ENCODE measurements at places on chromosomes 7 and 10.

GRCh38 chr10:68619595-68619994 is 59.5 kb downstream of the TET1 start:
- DNase-seq = no peak

GRCh38 chr7:146875237-146875785 is 758.7 kb downstream of the CNTNAP2 start:
- no peak for DNase-seq

DNA sequence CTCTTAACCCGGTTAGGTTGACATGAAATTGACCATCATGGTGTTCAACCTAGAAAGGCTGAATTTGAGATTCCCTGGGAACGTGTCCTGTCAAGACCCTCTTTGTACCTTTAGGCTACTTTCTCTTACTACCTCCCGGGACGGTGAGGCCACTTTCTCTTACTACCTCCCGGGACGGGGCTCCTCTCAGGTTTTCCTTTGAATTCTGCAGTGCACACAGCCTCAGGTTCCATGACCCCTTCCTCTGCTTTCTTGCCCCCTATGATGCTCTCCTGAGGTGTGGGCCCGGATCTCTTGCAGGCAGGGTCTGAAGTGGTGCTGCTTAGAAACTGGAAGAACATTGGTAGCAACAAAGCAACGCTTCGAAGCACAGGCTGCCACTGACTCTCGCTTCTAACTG is 155.3 kb downstream of the CAMK1D start:
- no peak for DNase-seq

- DNase-seq = no peak
Measured at GRCh38 chr7:20107582-20107981, 109.6 kb downstream of the MACC1 start.

DNA sequence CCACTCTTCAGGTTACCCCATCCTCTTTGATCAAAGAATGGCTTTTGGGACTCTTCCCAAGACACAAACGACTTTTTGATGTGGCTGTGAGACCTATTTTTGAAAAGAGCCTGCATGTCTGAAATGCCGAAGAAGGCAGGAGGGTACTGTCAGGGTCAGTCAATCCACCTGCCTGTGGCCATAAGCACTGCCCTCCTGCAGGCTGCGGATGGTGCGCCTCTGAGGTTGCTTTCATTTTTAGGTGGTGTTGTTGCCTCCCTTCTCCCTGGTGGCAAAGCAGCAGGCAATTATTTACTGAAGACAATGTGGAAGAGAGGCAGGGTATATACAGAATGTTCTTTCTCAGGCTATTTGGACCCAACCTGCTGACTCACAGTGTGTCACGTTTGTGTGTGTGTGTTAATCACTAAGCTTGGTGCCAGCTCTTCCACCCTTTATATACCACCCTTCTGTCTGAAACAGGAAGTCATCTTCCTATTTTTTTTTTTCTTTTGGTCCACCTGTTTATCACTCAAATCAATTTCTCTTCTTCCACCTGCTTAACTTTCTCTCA is 1421.2 kb upstream of the CELF2 start:
- DNase-seq = no peak

GRCh38 chr7:135670179-135670578 is 7.9 kb downstream of the STMP1 start:
- no peak for DNase-seq

GRCh38 chr7:77561352-77561751 is 24.3 kb downstream of the PTPN12 start:
- no peak for DNase-seq

DNA sequence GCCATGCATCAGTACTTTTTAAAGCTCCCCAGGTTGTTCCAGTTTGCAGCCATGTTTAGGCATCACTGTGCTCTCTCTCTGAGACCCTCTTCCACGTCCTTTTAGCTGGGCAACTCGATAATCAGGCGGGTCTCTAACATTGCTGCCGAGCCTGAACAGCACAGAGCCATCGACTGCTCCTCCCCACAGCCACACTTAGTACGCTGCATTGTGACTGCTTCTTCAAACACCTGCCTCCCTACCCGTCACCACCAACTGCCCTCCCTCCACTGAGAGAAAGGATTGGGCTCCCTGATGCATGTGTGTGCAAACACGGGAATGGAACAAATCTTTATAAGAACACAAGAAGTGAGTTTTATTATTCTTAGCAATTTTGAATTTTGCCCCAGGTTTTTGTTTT is 11.4 kb upstream of the TACR2 start:
- DNase-seq = no peak

DNA sequence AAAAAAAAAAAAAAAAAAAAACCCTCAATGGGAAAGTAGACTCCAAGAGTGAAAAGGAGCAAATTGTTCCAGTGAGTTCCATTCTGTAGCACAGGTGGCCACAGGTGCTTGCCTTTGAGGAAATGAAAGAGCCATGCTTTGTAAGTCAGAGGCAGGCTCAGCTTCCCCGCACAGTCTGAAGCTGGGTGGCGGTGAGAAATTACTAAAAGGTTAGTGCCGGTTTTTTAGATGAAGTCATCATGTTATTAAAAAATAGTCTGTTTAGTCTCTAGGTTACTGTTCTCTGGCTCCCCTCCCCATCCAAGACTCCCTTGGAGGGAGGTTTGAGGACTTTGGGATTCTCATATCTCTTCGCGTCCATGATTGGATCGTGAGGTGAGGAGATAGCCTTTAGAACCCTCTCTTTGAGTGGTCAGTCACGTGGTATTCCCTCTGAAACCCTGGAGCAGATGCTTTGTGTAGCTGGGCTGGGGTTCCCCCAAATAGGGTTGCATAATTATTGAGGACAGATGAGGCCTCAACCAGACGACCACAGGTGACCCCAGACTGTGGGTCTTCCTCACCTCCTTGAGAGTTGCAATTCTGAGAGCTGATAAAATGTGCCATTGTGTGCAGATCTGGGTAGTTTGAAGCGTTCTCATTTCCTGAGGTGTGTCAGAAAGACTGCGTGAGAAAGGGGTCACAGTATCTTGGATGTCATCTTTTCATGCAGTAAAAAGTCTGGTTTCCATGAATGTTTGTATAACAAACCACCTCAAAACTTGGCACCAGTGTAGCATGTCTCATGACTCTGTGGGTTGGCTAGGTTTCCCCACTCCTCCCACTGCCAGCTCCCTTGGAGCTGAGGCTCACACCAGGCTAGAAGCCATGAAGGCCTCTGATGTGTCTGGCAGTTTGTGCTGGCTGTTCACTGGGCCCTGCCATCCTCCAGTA is 27.1 kb downstream of the OGDH start:
- DNase-seq = peak; percentile 57

DNA sequence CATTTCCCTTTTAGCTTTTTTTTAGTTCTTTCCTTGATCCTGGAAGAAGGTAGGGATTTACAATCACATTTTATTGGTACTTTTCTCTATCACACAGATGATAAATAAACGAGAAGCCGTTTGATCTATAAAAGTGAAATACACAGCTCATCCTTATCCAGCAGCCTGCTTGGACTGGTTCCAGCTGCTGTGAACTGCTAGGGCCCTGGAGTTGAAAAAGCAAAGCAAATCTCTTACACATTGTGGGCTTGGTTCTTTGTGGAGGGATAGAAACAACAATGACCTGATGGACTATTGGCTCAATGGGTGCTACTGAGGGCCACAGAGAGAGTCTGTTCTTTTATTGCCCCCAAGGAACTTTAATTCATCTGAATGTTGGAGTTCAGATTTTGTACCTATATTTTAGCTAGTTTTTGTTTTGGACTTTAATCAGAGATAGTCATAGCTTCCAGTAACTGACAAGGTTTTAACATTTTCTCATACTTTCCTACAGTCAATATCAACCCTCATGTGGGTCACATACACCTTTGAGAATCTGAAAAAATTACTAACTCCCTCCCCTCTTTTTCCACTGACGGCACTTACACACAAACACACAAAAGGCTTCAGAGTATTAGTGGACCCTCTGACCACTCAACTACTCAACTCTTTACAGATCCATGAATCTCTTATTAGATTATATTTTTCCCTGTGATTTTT is 91.6 kb upstream of the CCDC6 start:
- DNase-seq = no peak

DNA sequence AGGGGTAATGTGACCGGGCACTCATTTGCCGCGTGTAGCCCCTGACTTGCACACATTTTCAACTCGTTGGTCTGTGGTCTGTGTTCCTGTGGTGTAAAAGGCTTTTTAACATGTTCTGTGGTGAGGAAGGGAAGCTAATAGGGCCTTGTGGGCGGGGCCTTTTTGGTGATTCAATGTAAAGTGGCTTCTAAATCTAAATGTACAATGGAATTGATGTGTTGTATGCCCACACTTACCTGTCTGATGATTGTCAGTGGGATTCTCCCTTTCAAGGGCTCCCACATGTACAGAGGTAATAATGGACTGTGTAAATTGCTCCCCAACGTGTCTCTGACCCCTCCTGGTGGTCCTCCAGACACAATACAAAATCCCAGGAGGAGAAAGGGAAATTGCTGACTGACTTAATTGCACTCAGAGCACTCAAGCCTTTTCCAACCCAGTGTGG is 43.1 kb upstream of the GATAD1 start:
- no peak for DNase-seq
